ENCODE measurements at places on chromosomes 13 and 19. TPM values are rescaled to one million over a fixed set of nuclear protein-coding genes. Genes with fewer than 3 reads are reported as not detected.

- no peak overlapping the region for H3K4me3 ChIP-seq
- DNase-seq: no peak
- peaks cover 38% of the 10 kb centered on the region for H3K4me1 ChIP-seq
- no peaks in the 10 kb centered on the region for H3K36me3 ChIP-seq
- H3K27me3 ChIP-seq: peaks cover 70% of the 10 kb centered on the region
Measured at GRCh38 chr13:27918918-27919658, 712 bp upstream of the PDX1 start.

DNA sequence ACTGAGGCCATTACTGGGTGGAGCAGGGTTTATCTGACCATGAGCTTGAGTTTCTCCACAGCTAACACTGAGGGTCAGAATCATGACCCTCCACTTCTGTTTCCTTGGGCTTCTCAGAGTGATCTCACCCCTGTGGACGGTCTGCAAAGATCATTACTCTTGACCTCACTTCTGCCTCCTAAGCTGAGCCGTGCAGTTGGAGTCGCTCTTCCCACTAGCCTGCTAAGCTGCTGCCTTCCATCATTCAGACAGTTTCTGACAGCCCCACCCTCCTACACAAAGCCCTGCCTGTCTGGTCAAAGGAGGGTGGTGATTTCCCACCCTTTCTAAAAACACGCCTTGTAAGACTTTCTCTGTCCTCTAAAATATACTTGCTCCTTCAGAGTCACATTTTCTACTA, 9.3 kb upstream of the FRY start:
- no peaks in the 10 kb centered on the region for H3K36me3 ChIP-seq
- no peak overlapping the region for H3K4me3 ChIP-seq
- H3K4me1 ChIP-seq: no peaks in the 10 kb centered on the region
- no peak for DNase-seq
- H3K27me3 ChIP-seq: no peaks in the 10 kb centered on the region

- H3K4me3 ChIP-seq: no peak overlapping the region
- no peak overlapping the region for H3K27ac ChIP-seq
- H3K36me3 ChIP-seq: no peaks in the 10 kb centered on the region
- DNase-seq: no peak
- no peaks in the 10 kb centered on the region for H3K27me3 ChIP-seq
Measured at GRCh38 chr13:79901336-79901735, 420.4 kb downstream of the NDFIP2 start.

DNA sequence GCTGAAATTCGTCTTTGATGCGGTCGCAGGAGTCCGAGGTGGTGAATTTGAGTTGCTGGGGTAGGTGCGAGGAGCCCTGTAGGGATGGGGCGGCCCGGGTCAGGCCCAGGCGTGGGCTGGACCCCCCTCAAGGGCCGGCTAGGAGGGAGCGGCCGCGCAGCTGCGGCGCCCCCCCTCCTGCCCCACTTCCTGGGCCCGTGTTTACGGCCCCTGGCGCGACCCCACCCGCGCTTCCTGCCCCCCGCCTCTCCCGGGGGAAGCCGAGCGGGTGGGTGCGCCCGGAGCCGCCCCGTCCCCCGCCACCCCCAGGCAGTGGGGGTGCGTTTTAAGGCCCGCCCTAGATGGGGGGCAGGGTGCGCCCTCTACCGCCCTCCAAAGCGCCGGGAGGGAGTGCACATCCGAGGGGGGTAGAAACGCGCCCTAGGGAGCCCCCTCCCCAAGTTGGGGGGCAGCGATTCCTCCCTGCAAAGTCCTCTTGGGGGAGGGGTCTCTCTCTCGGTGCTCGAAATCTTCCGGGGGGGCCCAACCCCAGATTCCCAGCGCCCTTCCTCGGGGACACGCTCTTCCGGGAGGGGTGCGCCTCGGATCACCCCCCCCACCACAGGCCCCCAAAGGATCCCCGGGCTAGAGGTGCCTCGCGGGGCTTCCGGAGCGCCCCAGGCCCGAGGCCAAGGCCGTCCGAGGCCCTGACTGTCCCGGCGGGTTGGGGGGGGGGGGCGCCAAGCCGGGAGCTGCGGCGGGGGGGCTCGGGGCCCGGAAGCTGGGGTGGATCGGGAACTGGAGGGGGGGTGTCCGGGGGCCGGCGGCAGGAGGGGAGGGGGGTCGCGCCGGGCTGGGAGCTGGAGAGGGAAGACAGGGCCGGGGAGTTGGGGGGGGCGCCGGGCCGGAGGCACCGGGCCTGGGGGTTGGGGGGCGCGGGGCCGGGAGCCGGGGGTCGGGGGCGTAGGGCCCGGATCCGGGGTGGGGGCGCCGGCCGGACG, 823 bp downstream of the TLE5 start:
- peaks cover 36% of the 10 kb centered on the region for H3K36me3 ChIP-seq
- no peaks in the 10 kb centered on the region for H3K27me3 ChIP-seq
- peak overlapping the region; percentile 87 for H3K27ac ChIP-seq
- H3K4me1 ChIP-seq: peaks cover 61% of the 10 kb centered on the region

DNA sequence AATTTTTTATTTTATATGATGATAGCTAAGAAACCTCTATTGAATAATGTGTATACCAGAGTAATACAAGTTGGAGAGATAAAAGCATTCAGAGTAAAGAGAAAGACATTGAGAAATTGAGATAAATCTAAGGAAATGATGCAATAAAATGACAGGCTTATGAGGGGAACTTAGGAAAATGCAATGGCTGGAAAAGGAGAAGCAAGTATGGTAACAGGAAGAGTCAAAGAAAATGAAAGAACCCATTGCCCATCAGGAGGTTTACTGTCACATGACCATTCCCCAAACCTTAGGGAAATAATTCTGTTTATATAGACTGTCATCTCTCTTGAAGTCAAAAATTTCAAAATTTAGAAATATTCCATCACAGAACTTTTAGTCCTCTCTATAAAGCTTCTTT, 808.0 kb upstream of the PRR20A start:
- no peaks in the 10 kb centered on the region for H3K4me1 ChIP-seq
- no peaks in the 10 kb centered on the region for H3K36me3 ChIP-seq
- no peaks in the 10 kb centered on the region for H3K27me3 ChIP-seq
- H3K4me3 ChIP-seq: no peak overlapping the region

DNA sequence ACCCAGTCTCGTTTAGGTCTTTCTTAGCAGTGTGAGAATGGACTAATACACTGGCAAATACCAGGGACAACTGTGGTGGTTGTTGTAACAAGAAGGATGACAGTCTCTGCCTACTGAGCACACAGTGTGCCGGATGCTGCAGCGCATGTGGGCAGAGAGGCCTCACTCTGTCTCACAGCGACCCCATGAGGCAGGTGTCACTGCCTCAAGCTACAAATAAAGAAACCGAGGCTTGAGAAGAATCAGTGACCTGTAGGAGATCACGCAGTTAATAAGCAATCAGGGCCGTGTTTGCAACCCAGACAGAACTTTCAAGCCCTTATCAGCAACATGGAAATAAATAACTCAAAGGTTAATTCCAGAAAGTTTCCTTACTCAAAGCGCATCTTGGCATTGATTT, 40.5 kb upstream of the GAS6 start:
- peak; percentile 67 for DNase-seq
- H3K4me3 ChIP-seq: no peak overlapping the region
- no peak overlapping the region for H3K27ac ChIP-seq

- no peaks in the 10 kb centered on the region for H3K27me3 ChIP-seq
- H3K4me1 ChIP-seq: no peaks in the 10 kb centered on the region
- no peaks in the 10 kb centered on the region for H3K36me3 ChIP-seq
- no peak overlapping the region for H3K4me3 ChIP-seq
Measured at GRCh38 chr13:73416093-73416492, 357.3 kb downstream of the KLF5 start.

CD22 gene
- total RNA-seq: 7.0 TPM

OVOL3 gene
- not detected for total RNA-seq
